GM12891 (cell line): ENCODE measurements at places on chromosomes 1 and 21.

- no peak for DNase-seq
Observed at GRCh38 chr21:27219068-27219467, 252.2 kb upstream of the ADAMTS5 start.

DNA sequence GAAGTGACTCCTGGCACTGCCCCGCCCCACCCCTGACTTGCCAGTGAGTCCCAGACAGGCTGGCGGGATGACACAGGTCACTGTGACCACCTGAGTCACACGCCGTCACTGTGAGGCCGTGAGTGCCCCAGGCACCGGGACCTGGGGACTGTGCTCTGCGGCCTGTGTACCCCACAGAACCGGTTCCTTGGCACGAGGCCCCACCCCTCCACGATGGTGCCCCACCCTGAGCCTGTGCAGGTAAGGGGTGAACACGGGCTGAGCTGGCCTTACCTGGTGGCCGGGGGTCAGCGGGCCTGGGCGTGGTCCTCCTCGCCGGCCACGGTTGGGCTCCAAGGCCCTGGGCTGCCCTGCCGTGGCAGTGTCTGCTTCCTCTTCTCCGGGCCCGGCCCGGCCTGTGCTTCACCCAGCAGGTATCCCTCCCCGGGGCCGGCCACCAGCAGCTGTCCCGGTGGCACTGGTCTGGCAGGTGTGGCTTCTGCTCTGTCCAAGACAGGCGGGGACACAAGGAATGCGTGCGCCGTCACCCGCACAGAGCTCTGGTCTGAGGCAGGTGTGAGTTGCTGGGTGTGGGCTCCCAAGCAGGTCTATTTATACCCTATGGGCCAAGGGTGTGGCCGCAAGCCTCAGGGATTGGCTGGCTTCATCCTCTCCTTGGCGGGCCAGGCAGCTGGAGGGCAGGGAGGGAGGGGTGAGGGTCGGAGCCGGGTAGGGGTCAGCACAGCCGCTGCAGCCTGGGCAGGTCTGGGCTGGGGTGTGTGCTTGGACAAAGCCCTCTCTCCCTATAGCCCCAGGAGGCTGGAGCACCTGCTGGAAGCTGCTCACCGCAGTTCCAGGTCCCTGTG is at the start of gene RNF223:
Gene RNF223 (minus strand): TSS at position 564 of the 845 bp plus-strand sequence. CDS start 1,740 bp downstream, outside the sequence.
- DNase-seq = no peak

DNA sequence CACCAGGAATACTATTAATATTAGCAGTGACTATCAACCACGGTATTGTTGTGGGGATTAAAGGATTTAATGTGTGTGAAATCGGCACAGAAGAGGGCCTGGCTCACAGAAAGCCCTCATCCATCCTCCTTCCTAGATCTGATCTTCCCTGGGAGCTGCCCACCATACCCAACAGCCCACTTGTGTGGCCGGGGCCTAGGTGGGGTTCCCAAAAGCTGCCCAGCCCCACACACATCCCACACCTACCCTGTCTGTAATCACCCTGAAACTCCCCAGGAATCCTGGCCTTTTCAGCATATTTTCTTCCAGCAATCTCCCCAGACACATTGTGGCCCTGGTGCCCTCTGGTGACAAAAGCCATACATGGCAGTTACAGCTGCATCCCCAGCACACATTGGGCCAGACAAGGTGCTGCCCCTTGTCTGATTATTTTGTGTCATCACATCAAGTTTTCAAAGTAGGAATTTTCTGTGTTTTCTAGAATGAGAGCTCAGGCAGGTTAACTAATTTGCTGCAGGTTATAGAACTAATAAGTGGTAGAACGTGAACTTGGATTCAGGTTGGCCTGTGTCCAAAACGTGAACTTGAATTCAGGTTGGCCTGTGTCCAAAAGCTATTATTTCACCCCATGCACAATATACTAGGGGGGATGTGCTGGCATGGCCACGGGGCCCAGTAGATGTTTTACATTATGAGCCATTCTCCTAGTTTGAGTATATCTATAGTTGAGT is 5.3 kb upstream of the SLC6A9 start:
- no peak for DNase-seq

GRCh38 chr1:231091415-231091814 is 51.4 kb upstream of the FAM89A start:
- DNase-seq = no peak

DNA sequence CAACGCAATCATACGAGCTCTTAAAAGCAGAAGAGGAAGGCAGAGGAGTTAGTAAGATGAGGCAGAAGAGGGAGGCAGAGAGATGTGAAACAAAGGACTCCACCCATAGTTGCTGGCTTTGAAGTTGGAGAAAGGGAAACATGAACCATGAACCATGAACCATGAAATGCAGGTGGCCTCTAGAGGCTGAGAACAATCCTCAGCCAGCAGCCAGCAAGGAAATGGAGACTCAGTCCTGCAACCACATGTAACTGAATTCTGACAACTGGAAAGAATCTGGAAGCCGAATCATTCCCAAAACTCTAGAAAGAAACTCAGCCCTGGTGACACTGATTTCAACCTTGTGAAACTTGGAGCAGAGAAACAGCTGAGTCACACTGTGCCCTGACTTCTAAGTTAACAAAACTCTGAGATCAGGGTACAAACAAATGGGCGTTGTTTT is 10.1 kb downstream of the DIPK1A start:
- DNase-seq = no peak

DNA sequence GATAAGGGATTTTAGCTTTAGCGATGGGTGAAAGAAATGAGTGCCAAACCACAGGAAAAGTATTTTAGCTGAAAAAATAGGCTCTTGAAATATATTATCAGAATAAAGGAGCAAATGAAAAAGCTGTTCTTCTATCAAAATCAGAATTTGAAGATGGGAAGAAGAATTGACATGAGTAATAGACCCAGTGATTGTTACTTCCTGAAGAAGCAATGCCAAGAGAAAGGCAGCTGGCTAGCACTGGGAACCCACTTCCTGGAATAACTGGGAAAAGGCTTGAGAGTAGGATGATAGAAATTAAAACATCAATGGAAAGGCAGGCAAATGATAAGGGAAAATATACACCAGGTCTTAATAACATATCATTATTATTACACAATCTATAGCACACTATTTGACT is 29.9 kb upstream of the LYPLAL1 start:
- no peak for DNase-seq

DNA sequence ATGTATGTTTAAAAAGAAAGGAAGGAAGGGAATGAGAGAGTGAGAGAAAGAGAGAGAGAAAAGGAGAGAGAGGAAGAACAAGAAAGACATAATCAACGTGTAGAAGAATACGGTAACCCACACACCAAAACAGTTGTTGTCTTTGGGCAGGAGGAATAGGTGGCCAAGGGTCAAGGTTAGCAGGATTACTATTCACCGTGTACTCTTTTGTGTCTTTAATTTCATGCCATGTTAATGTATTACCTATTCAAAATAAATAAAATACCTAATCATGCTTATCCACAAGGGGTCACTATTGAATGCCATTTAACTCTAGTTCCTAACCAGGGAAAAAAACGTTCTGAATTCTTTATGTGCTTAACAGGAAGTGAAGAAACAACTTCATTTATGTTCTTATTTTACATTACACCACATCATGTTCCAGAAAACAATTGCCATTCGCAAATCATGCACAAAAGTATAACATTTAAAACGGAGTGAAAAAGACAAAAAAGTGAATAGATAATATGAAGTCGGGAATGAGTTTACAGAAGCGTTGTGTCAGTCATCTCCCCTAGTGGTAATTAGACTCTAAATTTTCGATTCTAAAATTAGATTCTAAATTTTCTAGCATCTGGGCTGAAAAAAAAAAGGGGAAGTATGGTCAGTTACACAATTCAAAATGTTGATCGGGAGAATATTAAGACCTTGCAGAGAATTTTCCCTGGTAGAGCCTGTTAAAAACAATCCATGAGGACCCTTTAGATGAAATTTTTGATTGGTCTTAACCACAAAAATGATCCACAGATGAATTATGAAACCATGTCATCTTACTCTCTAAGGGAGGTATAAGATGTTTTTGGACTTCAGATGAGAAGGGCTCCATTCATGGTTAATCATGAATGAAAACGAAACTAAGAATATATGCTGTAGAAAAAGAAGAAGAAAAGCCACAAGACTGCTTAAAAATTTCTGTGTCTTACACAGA is 700 bp upstream of the KMO start:
- no peak for DNase-seq

- DNase-seq = no peak
Observed at GRCh38 chr1:5664081-5664768, 328.0 kb downstream of the NPHP4 start.

DNA sequence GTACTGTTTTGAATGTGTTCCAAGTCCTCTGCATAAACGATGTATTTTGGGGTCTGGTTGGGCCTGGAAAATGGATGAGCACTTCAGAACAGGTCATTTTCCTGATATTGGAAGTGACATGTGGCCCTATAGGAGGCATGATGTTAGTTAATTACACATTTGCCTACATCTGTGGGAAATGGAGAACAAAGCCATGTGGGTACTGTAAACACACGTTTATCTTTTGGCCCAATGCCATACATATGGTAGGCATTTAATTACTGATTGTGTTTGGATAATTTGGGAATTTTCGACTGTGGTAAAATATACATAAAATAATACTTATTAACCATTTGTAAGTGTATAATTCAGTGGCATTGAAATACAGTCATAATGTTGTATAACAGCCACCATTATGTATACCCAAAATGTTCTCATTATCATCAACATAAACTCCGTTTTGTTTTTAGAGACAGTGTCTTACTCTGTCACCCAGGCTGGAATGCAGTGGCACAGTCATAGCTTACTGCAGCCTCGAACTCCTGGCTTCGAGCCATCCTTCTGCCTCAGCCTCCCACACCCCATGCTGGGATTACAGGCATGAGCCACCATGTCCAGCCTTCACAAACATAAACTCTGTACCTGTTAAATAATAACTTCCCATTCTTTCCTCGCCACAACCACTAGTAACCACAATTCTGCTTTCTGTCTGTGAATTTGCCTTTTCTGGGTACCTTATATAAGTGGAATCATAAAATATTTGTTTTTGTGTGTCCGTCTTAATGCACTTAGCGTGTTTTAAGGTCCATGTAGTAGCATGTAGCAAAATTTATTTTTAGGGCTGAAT is 11.9 kb upstream of the RNPEP start:
- DNase-seq = no peak

- DNase-seq = peak; percentile 10
Observed at GRCh38 chr21:46111857-46112724, 14.2 kb downstream of the COL6A2 start.

- no peak for DNase-seq
Observed at GRCh38 chr21:21184771-21185528, 186.7 kb downstream of the NCAM2 start.

DNA sequence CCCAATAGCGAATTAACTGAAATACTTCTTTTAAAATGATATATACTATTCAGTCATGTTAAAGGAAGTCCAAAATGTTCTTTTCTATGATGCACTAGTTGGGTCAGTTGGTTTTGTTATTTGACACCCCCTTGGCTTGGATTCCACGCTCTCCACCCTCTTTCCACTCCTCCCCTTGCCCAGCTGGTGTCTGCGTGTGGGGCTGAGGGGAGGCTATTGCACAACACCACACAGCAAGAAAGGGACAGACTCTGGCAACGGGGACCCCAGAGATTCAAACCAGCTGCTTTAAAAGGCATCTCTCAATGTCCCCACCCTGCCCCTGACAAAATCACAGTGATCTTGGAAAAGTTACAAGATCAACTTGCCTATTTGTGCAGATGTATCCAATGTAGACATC is 394.3 kb downstream of the TGFB2 start:
- DNase-seq = no peak

DNA sequence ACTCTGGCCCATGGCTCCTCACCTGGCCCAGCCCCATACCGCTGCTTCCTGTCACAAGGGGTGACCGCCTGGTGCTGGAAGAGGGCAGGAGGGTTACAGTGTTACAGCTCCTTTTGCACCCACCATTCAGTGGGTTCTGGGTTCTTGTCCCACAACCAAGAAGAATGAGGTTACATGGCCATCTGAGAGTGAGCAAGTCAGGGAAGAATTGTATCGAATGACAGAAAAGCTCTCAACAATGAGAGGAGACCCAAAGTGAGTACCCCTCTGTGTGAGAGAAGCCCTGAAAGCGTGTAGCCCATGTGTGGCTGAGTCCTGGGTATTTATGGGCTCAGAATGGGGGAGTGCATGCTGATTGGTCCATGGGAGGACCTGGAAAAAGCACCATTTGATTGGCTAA is 888.5 kb downstream of the ADGRL2 start:
- no peak for DNase-seq

DNA sequence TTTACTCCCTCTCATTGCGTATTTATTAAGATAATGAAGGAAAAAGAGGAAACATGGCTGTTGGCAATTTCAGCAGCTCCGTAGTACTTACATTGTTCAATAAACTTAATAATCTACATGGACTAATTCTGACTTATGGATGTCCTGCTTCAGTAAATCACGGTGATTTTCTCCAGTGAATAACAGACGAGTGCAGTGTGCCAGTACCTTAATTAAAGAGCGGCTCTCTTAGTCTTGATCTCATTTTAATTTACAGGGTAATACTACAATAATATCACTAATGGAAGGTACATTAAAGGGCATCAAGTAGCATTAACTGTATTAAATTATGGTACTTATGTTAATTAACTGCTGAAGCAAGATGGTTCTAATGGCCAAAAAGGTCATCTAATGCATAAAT is 187.2 kb downstream of the NTNG1 start:
- DNase-seq = no peak

- no peak for DNase-seq
Observed at GRCh38 chr1:165216254-165216653, 140.3 kb downstream of the LMX1A start.

- no peak for DNase-seq
Observed at GRCh38 chr21:33247599-33247998, 17.9 kb downstream of the IFNAR2 start.

DNA sequence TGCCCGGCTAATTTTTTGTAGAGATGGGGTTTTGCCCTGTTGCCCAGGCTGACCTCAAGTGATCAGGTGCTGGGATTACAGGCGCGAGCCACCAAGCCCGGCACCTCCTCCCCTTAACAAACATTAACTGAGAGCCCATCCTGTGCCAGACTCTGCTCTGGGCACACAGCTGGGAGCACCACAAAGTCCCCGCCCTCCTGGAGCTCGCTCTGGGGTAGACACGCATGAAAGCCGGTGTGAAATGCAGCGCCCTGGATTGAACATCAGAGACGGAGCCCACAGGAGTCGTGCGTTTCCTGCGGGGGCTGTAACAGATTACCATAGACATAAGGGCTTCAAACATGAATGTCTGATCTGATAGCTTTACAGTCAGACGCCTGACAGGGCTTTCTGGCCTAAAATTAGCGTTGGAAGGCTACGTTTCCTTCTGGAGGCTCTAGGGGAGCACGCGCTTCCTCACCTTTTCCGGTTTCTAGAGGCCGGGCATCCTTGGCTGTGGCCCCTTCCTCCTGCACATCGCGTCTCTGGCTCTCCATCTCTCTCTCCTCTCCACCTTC is 14.3 kb downstream of the SLC27A3 start:
- DNase-seq = no peak

DNA sequence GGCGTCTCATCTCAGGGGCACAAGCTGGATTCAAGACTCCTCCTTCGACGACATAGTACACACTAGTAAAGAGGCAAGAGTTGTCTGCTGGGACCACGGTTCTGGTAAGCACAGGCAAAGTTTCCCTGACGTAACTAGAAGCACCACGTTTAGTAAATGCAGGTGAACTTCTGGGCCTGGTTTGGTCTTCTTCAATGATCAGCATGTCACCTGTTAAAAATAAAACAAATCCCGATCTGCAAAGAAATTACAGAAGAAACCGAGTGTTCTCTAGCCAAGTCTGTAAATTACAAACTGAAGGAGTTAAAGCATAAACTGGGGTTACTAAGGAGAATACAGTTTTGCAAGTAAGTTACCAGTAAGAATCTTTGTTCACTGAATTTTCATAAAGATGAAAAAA is 1.5 kb downstream of the YOD1 start:
- no peak for DNase-seq
